Activated CD8-positive, alpha-beta memory T cell treated with anti-CD3 and anti-CD28 coated beads for 4 hours (primary cell): ENCODE measurements at places on chromosomes 2 and 18.

DNA sequence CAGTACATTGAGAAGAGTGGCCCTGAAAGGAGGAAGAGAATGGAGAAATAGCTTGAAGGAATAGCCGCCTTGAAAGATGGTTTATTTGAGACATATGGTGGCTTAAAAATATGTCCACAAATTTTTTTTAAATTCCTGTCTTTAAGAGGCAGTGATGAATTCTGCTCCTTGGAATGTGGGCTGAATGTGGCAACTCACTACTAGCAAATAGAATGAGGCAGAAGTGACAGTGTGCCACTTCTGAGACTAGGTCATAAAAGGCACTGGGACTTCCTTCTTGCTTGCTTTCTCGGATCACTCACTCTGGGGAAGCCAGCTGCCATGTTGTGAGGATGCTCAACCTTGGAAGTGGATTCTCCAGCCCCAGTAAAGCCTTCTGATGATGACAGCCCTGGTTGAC lies 67.0 kb downstream of the FAM161A start:
- DNase-seq = no peak

- DNase-seq = no peak
Measured at GRCh38 chr18:73244401-73244800, 376.6 kb upstream of the NETO1 start.

- DNase-seq = no peak
Measured at GRCh38 chr2:240873098-240873788, 4.6 kb downstream of the AGXT start.

DNA sequence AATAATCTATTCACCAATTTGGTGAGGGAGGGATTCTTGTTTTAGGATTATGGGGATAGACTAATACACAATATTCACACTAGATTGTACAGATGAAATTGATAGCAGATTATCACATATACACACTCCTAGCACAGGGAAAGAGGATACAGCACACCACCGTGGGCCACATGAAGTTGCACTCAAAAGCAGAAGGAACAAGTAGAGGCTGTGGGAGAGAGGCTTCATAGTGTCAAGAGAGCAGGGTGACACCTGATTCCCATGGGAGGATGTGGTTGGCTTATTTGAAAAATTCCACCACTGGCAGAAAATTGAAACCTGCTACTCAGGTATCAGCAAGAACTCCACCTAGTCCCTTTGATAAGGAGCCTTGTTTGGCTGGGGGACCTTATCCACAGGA lies 395.6 kb downstream of the SPAG16 start:
- DNase-seq = no peak

DNA sequence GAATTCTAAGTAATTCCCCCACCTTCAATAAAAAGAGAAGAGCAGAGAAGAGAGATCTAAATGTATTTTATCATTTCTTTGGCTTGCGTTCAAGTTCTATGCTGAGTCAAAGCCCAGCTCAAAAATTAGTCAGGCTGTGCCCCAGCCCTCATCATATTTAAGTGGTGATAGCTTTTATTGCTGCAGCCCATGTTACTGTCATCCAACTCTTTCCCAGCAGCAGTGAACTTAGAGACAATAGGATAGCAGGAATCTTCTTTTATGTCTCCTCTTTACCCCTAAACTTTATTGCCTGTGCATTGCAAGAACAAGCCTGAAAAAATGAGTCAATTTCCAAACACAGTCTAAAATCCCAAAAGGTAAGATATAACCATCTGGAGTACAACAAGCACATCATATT lies 1599.3 kb upstream of the PIK3C3 start:
- DNase-seq = no peak
